Progenitor cell of endocrine pancreas (in vitro differentiated cells): ENCODE measurements at places on chromosomes 3 and 15. TPM values are rescaled to one million over a fixed set of nuclear protein-coding genes. Genes with fewer than 3 reads are reported as not detected.

The FAH gene
- 18.2 and 18.4 TPM in 2 replicates for total RNA-seq

The COL6A5 gene
- total RNA-seq: not detected in 2 replicates

The GOLGA6L1 gene
- not detected in 2 replicates for total RNA-seq

The GOLGA8R gene
- 0.31 and 0.55 TPM in 2 replicates for total RNA-seq

- DNase-seq: no peak
Measured at GRCh38 chr15:66486887-66487286, 10.7 kb downstream of the SNAPC5 start.

DNA sequence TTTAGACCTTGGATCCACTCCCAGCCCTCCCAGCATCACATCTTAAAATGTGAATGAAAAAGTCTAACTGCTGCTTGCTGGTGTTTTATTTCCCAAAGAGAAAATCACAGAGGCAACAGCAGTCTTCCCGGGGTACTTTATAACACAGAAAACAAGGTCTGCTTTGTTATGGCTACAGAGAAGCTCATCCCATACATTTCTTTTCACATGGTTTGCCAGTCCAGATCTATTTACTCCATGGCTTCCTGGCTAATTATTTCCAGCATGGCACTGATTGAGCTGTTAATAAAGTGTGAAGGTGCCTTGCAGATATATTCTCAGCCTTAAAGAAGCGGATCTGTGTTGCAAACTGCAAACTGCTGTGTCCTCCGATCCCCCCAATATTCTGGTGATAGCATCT, 466.1 kb upstream of the CFAP20DC start:
- no peak for DNase-seq

- no peak for DNase-seq
Measured at GRCh38 chr15:66039117-66039871, 170.0 kb downstream of the RAB11A start.

GRCh38 chr3:2976212-2976611, 134.0 kb downstream of the IL5RA start:
- DNase-seq: no peak

- no peak for DNase-seq
Measured at GRCh38 chr15:35000511-35000910, 12.4 kb upstream of the ZNF770 start.

GRCh38 chr3:16904423-16905417, 20.0 kb downstream of the PLCL2 start:
- DNase-seq: no peak

- DNase-seq: no peak
Measured at GRCh38 chr3:10561946-10562560, 56.7 kb upstream of the ATP2B2 start.

- no peak for DNase-seq
Measured at GRCh38 chr15:33392453-33392852, 81.7 kb downstream of the RYR3 start.

DNA sequence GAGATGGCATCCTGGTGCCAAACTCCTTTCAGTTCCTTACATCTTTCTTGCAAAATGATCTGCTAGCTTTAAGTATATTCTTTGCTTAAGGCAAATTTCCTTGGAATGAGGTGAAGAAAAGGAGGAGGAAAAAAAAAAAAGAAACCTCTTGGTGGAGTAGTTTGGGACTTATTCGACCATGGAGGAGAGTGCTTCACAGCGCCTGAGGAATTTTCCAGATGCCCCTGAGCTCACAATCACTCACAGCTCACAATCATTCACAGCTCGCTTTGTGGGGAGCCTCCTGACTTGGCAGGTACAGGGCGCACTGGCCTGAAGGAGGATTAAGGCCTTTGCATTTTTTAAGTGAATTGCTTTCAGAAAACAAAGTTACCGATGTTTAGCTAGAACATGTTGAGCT, 53.9 kb downstream of the BOC start:
- DNase-seq: no peak
